Caki2 (cell line): ENCODE measurements at places on chromosomes 1 and 21. TPM values are rescaled to one million over a fixed set of nuclear protein-coding genes. Genes with fewer than 3 reads are reported as not detected.

Gene SPRR2E
- not detected in 2 replicates for total RNA-seq

Gene TMPRSS15
- total RNA-seq, result not detected in 2 replicates

- DNase-seq, result peak; percentile 16
These were observed 51.1 kb downstream of the RIPK4 start for GRCh38 chr21:41715649-41716281.

DNA sequence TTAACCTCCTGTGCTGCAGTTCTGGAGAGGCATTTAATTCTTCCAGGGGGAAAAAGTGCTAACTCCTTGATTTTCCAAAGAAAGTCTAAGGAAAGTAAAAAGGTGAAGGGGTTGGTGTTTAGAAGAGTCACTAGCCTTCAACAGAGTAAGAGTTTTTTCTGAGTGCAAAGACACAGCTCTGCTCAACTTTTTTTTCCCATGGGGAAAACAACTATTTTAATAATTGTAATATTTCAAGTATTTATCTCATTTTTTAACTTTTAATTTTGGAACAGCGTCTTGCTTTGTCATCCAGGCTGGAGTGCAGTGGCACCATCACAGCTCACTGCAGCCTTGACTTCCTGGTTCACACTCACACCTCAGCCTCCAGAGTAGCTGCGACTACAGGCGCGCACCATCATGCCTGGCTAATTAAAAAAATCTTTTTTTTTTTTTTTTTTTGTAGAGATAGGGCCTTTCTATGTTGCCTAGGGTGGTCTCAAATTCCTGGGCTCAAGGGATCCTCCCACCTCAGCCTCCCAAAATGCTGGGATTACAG is 202.6 kb downstream of the APP start:
- DNase-seq, result no peak
